ENCODE measurements at places on chromosomes 3 and 15.

DNA sequence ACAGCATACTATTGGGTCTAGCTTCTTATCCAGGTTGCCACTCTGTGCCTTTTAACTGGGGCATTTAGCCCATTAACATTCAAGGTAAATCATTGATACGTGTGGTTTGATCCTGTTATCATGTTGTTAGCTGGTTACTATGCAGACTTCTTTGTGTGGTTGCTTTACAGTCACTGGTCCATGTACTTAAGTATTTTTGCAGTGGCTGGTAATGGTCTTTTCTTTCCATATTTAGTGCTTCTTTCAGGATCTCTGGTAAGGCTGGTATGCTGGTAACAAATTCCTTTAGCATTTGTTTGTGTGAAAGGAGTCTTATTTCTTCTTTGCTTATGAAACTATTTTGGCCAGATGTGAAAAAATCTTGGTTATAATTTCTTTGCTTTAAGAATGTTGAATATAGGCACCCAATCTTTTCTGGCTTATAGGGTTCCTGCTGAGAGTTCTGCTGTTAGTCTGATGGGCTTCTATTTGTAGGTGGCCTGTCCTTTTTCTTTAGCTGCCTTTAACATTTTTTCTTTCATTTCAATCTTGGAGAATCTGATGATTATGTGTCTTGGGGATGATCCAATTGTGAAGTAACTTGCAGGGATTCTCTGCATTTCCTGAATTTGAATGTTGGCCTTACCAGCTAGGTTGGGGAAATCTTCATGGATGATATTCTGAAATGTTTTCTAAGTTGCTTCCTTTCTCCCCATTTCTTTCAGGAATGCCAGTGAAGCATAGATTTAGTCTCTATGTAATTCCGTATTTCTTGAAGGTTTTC lies 39.3 kb downstream of the CCR1 start:
- no peak for DNase-seq

DNA sequence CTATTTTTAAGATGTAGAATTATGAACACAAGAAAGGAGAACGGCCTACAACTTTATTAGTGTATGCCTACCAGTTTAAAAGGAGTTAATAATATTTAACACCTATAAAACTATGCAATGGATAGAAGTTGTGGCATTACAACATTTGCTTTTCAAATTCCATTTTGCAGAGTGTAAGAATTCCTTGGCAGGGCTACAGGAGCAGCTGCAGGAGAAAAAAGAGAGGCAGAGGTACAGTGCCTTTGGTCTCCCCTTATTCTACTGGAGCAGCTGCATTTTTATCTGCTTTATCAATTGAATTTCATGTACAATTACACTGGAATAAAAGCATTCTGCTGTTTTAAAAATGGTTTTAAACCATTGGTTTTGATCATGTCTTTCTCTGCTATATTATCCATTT lies 145.7 kb upstream of the KCNH8 start:
- no peak for DNase-seq

DNA sequence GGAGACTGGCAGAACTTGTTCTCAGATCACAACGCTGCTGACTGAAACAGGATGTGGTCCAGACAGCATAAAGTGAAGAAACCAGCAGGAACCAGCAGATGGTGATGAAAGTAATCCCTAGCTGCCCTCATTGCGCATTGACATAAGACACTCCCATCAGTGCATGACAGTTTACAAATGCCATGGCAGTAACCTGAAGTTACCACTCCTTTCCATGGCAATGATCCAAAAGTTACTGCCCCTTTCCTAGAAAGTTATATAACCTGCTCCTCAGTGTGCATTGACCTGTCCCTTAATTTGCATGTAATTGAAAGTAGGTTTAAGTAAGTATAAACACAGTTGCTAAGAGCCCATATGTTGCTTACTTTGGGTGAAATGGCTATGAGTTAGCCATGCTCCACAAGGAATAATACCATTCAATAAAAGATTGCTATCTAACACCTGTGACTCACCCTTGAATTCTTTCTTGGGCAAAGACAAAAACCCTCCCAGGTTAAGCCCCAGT lies 149.1 kb upstream of the CD96 start:
- DNase-seq = no peak

- no peak for DNase-seq
Measured at GRCh38 chr3:157618886-157619285, 115.7 kb upstream of the VEPH1 start.

- no peak for DNase-seq
Measured at GRCh38 chr15:100909989-100910955, 8.9 kb upstream of the LRRK1 start.

- no peak for DNase-seq
Measured at GRCh38 chr15:75554717-75555116, 24.4 kb downstream of the PTPN9 start.

DNA sequence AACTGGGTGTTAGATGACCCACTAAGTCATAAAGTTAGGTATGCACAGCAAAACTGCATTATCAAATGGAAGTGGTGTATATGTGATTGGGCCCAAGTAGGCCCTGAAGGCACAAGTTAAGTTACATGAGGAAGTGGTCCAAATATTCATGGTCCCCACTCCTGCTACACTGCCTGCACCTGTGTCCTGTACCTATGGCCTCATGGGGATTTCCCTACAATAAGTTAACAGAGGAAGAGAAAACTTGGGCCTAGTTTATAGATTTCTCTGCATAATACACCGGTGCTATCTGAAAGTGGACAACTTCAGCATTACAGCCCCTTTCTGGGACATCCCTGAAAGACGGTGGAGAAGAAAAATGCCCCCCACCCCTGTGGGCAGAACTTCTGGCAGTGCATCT lies 41.5 kb downstream of the STRIT1 start:
- DNase-seq = no peak

- no peak for DNase-seq
Measured at GRCh38 chr3:168071591-168072322, 24.0 kb downstream of the GOLIM4 start.

DNA sequence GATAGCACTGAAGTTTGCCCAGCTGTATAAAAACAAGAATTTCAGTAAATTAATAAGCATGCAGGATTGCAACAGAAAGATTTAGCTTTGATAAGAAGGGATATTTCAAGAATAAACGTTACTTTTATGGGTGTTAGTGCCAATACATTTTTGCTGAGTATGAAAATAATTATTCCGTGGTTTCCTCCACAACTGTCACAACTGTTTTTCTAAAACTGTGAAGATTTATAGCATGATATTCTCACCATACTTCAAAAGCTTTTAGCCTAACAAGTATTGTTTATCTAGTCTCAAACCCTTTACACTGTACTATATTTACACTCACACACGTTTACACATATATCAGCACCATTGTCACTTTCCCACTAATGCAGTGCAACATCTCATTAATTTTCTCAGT lies 200.5 kb downstream of the TPRG1 start:
- no peak for DNase-seq

Data from cerebellar nuclear complex (tissue), 1 donor.